ENCODE measurements at places on chromosomes 11 and 22. TPM values are rescaled to one million over a fixed set of nuclear protein-coding genes. Genes with fewer than 3 reads are reported as not detected.
A peak's percentile ranks its signal among the peaks of the same experiment; 100 is the strongest.

The MAJIN gene
- not detected for polyA plus RNA-seq

- DNase-seq: peak; percentile 64
Measured at GRCh38 chr11:74278721-74279161, 32.7 kb downstream of the P4HA3 start.

DNA sequence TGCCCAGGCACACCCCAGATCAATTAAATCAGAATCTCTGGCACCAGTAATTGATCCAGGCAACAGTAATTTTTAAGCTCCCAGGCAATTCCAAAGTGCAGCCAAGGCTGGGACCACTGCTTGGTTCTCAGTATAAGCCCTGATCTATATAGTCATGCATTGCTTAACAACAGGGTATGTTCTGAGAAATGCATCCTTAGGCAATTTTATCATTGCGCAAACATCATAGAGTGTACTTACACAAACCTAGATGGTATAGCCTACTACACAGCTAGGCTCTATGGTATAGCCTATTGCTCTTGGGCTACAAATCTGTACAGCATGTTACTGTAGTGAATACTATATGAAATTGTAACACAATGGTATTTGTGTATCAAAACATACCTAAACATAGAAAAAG is 651 bp upstream of the C11orf42 start:
- no peak for DNase-seq

- DNase-seq: no peak
Measured at GRCh38 chr11:93579187-93579751, 36.1 kb upstream of the SMCO4 start.

- DNase-seq: no peak
Measured at GRCh38 chr11:85423316-85423715, 203.8 kb downstream of the DLG2 start.

The OR8D4 gene
- not detected for polyA plus RNA-seq

DNA sequence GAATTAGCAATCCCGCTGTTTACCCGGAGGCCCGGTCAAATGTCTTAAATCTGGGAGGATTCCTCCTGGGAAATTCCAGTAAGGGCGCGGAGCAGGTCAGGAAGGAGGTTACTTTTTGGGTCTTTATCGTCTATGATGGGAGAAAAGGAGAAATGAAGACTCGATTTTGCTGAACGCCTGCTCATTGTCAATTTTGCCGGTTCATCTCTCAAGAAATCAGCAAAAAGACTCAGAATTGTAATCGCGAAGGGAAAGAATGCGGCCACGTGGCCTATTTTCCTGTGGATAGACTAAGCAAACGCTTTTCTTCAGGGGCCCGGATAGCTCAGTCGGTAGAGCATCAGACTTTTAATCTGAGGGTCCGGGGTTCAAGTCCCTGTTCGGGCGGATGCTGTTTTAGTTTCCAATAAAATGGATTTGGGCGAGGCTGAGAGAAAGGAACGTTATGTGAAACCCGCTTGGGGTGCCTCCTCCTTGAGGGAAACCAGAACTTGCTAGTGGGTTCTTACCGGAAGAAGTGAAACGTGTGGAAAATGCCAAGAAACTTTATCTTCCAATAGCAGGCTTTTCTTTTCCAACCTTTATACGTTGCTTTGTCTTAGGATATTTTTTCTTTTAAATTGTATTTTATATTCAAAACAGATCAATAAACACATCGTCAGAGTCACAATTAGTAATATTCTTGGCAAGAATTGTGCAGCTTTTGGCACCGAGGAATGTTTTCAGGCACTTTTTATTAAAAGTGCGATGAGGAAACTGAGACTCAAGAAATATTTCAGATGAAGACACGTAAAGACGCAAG is 45.0 kb downstream of the OR4D9 start:
- DNase-seq: peak; percentile 58

The UBQLNL gene
- polyA plus RNA-seq: 0.18 TPM

GRCh38 chr11:11107076-11107723 is 245.8 kb downstream of the CSNK2A3 start:
- no peak for DNase-seq

The GGTLC2 gene
- polyA plus RNA-seq: not detected

DNA sequence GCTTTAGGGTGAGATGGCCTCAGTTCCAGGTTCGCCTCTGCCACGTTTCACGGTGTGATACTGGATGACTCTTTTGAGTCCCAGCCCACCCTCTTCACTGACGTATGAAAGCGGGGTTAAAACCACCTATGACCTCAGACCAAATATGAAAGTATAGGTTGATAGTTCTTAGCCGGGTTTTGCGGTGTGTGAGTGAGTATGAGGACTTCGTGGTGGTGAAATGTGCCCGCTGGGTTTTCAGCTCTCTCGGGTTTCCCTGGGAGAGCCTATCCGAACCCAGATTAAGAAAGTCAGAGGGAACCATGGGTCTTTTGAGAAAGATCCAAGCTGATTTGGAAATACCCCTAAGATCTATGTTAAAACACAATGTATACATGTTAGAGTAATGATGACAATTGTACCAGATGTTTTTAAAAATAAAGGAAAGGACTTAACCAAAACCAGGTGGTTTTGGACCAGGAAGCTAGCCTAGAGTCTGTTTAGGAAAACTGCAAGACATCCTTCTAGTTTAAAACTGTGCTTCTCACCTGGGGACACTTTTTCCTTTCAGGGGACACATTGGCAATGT is 25.8 kb upstream of the ST3GAL4 start:
- no peak for DNase-seq

GRCh38 chr11:133943950-133944698 is 12.6 kb downstream of the IGSF9B start:
- DNase-seq: peak; percentile 43

GRCh38 chr11:109015283-109015682 is 350.4 kb downstream of the DDX10 start:
- DNase-seq: no peak

- DNase-seq: no peak
Measured at GRCh38 chr11:90252053-90252452, 29.2 kb upstream of the CHORDC1 start.

DNA sequence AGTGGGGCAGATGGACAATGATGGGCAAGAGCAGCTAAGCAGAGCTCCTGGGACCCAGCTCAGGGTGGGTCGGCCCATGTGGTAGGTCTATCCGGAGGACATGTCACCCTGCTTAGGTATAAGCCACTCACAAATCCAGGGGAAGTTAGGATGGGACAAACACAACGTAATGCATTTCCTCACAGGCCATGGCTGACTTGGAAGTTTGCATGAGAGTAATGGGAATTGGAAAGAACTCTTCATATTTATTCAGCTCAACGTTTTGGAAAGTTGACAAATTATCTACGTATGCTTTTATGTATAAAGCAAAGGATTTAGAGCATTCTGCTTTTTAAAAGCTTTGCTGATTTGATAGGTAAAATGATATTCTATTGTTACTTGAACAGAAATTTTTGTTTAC is 74.9 kb downstream of the SMCO4 start:
- DNase-seq: no peak

DNA sequence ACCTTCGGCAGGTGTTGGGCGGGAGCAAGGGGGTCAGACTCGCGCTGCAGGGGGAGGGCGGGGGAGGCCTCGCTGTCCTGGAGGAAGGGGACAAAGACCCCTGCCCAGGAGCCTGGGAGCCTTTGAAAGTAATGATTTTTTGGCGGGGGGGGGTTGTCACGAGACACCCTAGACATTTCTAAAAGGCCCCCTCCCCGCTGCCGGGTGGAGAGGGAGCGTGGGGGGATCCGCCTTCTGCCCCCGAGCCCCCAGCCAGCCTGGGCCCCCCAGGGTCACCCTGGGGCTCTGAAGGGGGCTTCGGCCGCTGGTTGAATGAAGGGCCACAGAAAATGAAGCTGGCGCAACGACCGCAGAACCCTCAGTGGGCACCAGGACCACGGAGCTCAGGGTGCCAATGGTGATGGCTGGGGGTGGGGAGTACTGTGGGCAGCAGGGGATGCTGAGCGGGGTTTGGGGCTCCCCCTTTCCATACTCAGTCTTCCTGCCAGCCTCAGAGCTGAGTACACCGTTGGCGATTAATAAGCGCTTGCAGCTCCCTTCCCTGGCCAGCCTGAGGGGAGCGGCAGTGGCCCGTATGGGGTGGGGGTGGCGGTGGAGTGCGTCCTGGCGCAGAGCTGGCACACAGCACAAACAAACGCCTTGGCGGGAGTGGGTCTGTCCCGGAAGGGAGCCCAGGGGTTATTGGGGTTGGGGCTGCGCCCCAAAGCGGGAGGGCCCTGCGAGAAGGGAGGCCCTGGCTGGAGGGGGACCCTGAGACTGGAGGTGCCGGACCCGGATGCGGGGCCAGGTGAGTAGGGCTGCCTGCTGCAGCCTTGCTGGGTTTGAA is 1.2 kb upstream of the DUSP8 start:
- no peak for DNase-seq

DNA sequence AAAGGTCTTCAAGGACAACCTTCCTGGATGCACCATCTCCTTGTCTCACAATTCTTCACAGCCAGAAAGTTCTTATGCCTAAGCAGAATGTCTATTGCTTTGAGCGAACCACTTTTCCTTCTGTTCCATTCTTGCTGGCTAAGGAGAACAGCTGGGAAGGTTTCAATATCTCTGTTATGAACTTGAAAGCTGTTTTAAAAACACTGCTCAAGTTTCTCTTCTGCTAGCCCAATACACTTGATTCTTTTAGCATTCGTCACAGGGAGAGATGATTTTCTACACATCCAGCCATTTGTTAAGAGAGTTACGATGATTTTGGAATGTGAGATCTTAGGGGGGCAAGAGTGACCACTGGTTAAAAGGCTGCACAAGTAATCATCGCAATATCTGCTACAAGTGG is 249.3 kb downstream of the KIRREL3 start:
- DNase-seq: no peak

DNA sequence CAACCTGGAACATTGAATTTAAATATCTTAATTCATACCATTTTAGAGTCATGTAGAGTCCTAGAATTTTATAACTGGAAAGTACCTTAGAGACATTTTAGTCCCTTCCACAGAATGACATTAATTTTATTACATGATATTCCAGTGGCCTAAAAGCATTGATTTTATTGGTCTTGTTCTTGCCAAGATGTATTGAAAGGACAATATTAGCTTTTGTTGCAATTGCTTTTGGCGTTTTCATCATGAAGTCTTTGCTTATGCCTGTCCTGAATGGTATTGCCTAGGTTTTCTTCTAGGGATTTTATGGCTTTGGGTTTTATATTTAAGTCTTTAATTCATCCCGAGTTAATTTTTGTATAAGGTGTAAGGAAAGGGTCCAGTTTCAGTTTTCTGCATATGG is 29.0 kb downstream of the OR51F1 start:
- no peak for DNase-seq

DNA sequence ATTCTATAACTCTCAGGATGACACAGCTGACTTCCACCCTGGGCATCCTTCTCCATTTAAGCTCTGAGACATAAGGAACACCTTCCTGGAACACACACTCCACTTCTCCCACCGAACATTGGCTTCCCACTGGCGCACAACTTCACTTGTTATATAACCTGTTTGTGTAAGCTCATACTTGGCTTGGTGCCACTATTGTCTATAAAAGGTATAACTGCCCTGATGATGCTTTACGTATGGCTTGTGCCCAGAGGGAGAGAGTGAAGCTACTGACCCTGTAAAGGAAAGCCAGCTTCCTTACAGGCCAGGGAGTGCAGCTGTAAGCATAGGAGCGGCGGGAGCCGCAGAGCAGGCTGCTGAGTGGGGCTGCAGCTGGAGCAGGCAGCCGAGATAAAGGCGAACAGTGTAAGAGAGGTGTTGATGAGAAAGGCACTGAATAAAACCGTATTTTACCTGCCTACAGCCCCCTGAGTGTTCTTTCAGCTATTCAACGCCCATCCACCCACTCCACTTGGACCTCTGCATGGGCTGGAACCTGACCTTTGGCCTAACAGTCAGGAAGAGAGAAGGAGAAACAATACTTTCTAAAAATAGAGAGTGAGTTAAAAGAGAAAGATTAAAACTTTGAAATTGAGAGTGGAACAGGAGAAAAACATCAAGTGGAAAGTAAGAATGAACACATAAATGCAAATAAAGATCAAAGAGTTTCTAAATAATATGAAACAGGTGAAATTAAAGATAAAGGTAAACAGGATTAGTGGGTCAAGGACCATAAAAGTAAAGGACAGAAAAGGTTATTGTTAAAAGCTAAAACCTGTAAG is 252.1 kb upstream of the ARHGAP42 start:
- no peak for DNase-seq

The HBE1 gene
- 0.11 TPM for polyA plus RNA-seq

The TMA7B gene
- 0.09 TPM for polyA plus RNA-seq

DNA sequence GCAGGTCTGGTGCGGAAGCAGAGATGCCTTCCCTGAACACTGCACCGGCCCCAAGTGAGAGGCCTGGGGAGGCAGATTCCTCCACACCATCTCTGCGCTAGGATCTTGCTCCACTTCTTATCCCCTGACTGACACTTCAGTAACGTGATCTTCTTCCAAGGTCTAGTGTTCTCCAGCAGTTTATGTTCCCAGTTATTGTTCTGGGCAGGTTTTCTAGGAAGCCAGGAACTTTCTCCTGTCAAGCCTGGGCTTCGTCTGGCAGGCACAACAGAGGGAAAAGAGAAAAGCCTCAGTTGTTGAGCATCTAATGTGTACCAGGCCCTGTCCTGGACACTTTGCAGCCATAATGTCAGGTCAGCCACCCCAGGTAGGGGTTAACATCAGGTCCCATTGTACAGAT is 10.5 kb downstream of the CD82 start:
- DNase-seq: no peak

DNA sequence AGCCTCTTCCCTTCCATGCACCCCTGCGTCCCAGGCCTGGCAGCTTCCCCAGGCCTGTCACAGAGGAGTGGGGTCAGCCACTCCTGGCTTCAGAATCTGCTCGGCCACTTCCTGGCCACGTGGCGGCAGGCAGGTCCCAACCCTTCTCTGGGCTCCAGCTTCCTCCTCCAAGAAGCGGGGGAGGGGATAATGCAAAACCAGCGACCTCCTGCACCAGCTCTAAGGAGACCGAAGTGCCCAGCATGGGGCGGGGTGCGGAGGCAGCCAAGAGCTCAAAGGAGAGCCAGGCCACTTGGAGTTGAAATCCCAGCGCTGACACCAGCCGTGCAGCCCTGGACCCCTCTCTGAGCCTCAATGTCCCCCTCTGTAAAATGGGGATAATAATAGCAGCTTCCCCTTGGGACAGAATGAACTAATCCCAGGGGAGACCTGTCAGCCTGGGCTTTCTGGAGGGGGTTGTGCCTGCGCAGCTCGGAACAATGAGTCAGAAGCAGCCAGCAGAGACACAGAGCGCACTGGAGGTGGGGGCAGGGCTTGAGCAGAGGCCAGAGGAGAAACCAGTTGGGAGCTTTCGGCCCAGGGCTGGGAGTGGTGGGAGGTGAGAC is 22.8 kb upstream of the PICK1 start:
- DNase-seq: peak; percentile 93

The LRRC56 gene
- 0.48 TPM for polyA plus RNA-seq

DNA sequence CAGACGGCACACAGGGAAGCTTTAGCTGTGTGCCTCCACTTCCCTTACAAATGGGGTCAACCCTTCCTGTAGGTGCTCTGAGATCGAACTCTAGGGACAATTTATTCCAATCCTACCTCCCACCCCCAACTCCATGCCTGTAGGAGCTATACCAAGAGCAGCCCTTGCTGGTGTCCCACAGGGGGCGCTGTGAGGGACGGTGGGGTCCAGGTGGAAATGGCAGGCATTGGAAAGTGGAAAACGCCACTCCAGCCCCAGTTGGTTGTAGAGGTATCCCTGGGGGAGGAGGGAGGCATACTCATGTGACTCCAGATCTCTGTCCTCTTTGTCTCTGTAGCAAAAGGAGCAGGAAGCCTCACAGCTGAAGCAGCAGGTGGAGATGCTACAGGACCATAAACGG is 161.3 kb downstream of the MYO18B start:
- DNase-seq: no peak

- peak; percentile 73 for DNase-seq
Measured at GRCh38 chr11:100681064-100681502, 6.0 kb upstream of the ARHGAP42 start.

- no peak for DNase-seq
Measured at GRCh38 chr11:57288771-57289579, 35.8 kb downstream of the TNKS1BP1 start.

The OR8A1 gene
- not detected for polyA plus RNA-seq
